Nephron progenitor cell (in vitro differentiated cells): ENCODE measurements at places on chromosomes 3 and 15.
A peak's percentile ranks its signal among the peaks of the same experiment; 100 is the strongest.

GRCh38 chr3:113259196-113259595 is 47.8 kb downstream of the BOC start:
- no peak for DNase-seq

GRCh38 chr3:135898774-135899173 is 66.8 kb upstream of the PPP2R3A start:
- DNase-seq = no peak

DNA sequence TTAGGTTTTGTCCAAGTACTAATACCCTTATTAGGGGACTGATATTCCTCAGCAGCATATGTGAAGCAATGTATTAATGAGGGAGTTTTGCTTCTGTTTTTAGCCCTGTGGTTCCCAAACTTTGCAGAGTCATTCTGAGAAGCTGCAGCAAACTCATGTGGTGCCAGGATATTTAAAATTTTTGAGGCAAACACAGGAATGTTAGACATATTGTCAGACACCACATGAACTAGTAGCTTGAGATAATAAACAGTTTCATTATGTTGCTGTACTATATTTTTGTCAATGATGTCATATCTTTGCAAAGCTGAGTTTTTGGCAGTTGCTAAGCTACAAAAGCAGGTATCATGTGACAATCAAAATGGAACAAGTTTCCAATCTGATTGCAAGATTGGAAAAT is 36.6 kb downstream of the ATP6V1A start:
- no peak for DNase-seq

- DNase-seq = peak; percentile 40
Measured at GRCh38 chr3:122975163-122975923, 52.2 kb downstream of the SEMA5B start.

- no peak for DNase-seq
Measured at GRCh38 chr3:18075799-18076198, 333.4 kb upstream of the TBC1D5 start.

DNA sequence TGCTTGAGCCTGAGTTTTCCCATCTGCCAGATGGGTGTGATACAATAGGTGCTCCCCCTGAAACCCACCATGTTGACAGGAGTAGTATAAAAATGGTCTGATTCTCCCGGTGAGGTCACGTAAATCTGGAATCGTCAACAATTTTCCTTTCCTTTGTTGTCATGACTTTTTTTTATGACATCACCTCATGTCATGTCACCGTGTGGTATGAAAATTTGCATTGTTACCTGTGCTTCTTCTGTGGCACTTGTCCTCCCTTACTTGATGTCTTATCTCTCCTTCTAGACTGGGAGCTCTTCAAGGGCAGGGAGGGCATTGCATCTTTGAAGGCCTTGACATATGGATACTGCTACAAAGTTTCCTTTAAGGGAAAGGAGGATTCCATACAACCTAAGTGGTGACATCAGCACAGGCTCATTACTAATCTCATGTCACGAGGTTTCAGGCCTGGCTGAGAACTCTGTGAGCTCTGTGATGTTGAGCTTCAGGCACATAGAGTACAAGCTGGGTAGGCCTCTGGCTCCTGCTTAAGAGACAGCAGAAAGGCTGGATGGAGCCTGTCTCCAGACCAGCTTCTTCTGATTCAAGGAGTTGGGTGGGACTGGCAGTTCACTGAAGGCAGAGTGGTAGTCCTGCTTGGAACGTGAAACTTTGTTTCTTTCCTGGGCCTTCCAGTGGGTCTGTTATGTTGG is 66.3 kb downstream of the LPP start:
- no peak for DNase-seq

GRCh38 chr15:65791335-65792137 is 557 bp downstream of the DENND4A start:
- peak; percentile 63 for DNase-seq

DNA sequence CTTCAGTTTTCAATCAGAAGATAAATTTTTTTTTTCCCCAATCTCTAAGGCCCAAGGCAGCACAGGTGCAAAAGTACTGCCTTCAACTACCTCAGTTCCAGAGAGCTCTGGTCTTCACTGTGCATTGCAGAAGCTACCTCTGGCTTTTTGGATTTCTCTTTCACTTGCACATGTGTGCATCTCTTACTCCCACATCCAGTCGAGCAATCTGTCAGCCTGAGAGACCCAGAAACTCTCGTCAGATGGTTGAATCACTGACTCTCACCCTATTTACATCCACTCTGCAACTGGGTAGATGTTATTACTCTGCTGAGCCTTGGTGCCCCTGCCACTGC is 813.8 kb downstream of the NR2F2 start:
- no peak for DNase-seq
